ENCODE measurements at places on chromosomes 2 and 18.
A peak's percentile ranks its signal among the peaks of the same experiment; 100 is the strongest.

DNA sequence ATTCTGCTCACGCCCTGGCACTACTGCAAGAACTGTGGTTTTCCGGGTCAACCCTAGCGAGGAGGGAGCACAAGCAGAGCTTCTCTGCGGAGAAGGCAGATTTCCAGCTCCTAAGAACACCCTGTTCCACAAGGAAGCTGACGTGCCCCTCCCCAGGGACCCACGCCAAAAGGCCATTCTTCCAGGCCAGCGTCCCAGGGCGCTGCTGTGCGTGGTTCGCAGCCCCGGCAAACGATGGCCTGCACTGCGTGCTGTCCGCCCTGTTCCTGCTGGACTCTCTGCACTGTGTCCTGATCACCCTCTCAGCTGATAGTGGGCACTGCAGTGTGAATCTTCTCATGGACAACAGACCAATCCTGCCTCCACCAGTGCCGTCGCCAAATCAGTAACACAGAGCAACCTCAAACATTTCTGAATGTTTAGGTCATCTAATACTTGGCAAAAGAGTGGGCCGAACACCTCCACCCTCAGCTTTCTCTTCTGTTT is 49.1 kb downstream of the ADI1 start:
- DNase-seq = no peak

DNA sequence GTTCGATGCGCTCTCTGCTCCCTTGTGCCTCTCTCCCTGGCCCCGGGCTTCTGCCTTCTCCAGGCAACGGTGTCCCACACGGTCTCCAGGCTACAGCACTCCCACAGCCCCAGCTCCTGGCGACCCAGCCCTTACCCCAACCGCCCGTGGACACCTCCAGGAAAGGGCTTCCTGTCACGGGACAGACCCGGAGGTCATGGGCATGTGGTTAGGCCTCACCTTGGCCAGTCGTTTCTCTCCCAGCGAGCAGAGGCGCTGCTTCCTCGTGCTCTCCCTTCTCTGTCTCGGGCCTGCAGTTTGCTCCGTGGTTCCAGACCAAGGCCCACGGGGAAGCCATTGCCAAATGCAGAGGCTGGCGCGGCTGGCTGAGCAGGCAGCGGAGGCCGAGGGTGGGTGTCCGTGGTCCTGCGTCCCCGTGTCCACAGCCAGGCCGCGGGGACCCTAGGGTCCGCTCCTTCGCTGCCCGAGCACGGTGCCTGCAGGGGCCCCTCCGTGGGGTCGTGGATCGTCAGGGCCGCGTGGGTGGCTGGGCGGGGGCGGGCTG is 61.0 kb upstream of the IL1RL1 start:
- no peak for DNase-seq

GRCh38 chr2:199466692-199467065 is 8.9 kb upstream of the SATB2 start:
- no peak for DNase-seq

- no peak for DNase-seq
Measured at GRCh38 chr18:39596891-39597290, 2031.3 kb upstream of the CELF4 start.

DNA sequence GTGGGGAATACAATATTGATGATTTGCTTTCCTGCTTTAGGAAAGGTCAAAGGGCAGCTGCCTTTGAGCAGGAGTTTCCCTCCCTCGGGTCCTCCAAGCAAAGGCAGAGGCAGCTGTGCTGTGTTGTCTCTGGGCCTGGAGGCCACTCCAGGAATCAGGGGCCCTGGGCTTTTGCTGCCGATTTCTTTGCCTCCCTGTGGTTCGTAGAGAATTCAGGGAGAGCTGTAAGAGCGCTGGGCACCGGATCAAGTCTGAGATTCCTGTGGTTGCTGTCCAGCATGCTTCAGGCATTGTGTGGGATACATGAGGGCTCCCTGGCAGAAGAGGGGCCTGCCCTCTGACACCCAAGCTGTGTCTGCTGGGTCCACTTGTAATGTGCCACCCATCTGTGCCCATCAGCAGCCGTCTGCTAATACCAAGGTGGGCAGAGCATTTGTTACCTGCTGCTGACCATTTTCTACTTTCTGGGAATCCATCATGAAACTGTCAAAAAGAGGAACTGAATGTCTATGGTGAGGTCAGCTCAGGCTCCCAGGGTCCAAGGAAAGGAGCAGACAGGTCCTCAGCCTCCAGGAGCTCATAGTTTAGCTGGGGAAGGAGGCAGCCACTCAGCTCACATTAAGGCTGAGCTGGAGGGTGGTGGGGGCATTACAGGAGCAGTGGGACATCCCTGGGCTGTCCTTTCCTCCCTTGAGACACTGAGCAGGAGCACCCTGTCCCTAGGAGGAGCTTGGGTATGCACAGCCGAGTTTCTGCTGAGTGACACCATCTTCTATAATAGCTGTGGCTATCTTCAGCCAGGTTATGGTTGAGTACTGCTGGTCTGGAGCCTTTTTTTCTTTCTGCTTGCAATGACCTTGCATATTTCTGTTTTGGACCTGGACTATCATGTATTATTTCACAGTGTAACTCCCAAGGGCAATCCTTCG is 68.5 kb downstream of the CTIF start:
- peak; percentile 61 for DNase-seq
